Activated T-helper 2 cell treated with anti-CD3 and anti-CD28 coated beads, Interferon-gamma antibody, Interleukin-2, Interleukin-4, amounts not matched to agents 10 μg/mL and 5 μg/mL and 100 μg/mL, durations not matched to agents 14 hours and 24 hours and 36 hours (primary cell): ENCODE measurements at places on chromosomes 4 and X.

GRCh38 chr4:153156263-153156662 lies 48.0 kb upstream of the TRIM2 start:
- DNase-seq = peak; percentile 31

GRCh38 chrX:23317799-23318724 lies 16.6 kb upstream of the PTCHD1 start:
- no peak for DNase-seq

GRCh38 chr4:69689599-69689998 lies 36.6 kb upstream of the UGT2A1 start:
- no peak for DNase-seq

DNA sequence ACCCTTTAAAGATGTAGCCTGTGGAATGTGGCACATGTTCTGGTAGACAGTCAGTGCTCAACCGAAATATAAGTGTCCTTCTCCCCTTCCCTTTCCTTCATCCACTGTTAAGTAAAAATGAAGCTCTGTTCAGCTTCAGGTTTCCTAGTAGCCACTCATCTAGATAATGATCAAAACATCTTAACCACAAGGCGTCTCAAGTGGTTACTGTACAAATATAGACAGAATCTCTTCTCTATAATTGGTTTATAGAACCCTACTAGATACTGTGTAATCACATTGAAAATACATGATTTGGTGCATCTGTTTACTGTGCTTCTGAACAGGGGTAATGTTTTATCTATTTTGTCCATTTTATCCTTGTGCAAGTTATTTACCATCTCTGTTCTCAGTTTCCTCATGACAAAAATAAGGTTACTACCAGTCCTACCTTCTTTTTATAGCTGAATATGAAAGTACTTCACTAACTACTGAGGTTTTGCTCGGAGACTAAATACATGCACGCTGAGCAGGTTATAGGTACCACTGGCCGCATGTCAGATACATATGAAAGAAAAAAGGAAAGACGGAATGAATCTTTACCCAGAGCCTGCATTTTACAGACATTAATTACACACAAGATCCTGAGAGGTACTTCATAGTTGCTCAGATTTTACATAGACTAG lies 20.3 kb upstream of the SLC25A4 start:
- DNase-seq = no peak

DNA sequence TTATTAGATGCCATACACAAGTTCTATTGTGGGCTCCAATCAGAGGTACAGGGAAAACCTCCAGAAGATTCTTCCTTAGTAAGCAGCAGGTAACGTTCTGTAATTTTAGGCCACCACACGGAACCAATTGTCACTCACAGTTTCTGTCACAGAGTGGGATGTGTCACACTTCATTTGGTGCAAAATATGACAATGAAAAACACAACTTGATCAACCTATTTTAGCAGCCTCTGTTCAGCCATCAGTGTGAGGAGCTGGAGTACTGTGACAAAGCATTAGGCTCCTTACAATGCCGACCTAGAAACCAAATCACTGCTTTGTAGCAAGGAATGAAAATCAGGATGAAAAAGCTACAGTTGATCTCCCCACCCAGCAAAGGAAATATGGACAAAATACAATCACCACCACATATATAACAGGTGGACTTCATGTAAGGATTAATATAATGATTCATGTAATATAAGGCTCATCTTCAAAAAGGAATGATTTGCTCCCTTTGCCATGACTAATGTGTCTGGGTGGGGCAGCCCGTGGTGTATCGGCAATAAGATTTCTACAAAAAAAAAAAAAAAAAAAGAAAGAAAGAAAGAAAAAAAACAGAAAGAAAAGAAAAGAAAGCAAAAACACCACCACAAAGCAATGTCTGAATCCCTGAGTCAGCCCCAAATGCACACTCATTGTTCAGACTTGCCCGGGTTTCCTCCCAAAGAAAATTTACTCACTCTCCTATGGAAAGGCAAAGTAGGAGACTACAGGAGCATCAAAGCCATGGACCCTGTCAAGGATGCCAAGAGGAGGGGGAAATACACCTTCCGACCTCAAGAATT lies 36.0 kb downstream of the SLC9A7 start:
- DNase-seq = no peak

GRCh38 chr4:128061566-128062536 lies 739 bp downstream of the LARP1B start:
- peak; percentile 52 for DNase-seq

DNA sequence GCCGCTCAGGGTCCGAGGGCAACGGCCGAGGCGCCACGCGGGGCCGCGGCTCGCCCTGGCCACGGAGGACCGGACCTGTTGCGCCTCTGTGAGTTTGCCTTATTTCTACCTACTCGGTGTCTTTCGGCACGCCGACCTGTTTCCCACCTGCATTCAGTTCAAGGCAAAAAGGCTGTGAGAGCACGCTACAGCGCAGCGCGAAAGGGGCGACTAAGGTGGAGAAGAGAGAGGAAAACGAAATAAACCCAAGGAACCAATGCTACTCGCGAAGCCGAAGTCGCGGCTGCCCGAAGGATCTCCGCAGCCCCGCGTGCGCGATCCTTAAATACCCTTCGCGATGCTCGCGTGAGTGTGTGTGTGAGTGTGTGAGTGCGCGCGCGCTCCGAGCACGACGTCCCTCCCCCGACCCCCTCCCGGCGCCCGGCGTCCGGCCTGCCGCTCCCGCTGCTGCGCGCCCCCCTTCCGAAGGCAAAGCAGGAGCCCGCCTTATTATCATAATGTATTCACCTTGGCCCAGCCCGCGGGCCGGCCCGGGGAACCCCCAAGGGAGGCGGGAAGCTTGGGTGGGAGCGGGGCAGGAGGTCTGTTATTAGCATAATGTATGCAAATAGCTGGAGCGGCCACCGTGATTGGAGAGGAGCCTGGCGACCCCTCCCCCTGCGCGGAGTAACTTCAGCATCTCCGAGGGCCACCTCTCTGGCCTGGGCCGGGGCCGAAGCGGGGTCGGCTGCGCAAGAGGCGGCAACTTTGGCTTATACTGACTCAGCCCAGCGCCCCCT lies at the start of gene COL25A1:
Gene COL25A1 (minus strand): TSS at position 298 of the 779 bp plus-strand sequence.
- DNase-seq = peak; percentile 21

DNA sequence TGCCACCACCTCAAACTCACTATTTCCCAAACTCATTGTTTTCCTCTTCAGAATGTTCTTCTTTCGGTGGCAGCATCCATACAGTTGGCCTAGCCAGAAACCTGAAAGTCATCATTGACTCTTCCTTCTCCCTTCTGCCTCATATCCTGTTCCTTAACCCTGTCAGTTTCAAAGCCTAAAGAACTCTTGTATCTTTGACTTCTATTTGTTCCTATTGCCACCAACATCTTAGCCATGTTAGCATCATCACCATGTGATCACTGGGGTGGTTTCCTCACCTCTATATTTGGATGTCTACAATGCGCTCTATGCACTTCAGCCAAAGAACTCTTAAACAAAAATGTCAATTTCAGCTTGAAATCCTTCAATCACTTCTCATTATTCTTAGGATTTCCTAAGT lies 29.0 kb downstream of the DDX60L start:
- DNase-seq = no peak

GRCh38 chrX:17405225-17405969 lies 30.4 kb downstream of the NHS start:
- no peak for DNase-seq

DNA sequence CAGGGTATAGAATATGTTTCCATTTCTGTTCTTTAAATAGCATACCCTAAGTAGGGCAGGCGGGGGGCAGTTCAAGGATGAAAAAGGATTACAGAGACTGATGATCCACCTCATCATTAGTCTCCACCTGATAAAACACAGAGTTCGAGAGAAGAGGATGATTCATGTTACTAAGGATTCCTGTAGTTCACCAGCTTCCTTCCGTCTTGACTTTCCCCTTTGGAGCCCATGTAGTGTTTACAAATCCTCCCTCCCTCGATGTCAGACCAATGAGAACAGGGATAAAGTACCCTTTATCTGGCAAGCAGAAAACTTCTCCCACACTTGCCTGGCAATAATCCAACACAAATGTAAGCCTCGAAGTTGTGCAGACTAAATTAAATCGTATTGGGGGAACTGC lies 526.3 kb upstream of the FAM241A start:
- DNase-seq = no peak

GRCh38 chrX:150831863-150832262 lies 66.6 kb downstream of the CD99L2 start:
- DNase-seq = no peak

DNA sequence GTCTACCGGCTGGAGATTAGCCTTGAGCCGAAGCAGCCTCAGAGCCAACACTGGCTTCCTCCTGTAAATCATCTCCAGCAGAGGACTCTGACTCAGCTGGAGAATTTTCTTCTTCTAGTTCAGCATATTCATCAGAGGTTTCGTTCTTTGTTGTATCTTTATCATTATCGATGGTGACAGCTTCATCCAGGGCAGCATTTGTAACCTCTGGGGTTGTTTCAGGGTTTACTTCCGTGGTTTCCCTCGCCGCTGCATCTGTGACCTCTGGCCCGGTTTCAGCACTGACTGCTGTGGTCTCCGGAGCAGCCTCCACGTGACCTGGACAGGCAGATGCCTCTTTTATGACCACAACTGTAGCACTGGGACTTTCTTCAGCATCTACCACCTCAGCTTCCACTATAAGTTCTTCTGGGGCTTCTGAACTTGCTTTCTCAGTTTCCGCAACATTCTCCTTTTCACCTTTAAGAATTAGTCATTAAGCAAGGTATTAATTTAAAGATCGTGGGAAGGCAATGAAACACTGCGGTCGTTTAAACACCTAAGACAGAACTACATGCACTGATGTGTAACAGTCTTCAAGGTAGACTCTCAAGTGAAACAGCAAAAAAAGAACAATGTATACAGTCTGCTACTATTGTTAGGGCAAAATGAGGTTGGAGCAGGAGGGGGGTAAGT lies 13.3 kb downstream of the MGARP start:
- DNase-seq = peak; percentile 77

DNA sequence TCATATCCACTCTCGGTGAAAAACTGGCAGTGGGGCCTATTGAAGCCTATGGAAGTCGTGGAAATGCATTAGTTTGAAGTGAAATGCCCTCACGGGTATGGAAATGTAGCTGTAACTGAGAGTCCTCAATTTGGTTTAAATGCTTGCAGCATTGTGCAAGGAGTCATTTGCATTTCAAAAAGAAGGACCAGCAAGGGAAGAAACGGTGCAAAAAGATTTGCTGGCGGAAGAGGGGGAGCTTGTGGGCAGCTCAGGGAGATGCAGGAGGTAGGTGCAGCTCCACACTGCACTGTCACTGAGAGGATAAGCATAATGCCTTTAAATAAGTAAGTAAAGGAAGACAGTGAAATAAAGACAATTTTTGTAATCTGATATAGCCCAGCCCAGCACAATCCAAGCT lies 400.4 kb upstream of the DIPK2B start:
- no peak for DNase-seq

GRCh38 chrX:127879585-127879984 lies 172.6 kb downstream of the ACTRT1 start:
- DNase-seq = no peak

DNA sequence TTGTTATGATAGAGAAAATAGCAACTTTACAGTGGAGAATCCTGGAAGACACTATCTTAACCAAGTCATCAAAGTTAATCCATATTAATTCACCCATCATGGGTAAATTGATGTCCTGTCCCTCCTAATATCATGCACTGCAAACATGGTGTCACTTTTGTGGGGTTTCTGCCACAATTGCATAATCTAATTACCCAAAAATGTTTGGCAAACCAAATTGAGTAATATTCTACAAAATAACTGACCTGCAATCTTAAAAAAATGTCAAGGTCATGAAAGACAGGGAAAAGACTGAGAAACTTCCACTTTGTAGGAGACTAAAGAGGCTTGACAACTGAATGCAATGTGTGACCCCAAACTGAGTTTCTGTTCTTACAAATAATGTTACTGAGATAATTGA lies 37.1 kb upstream of the PLAC8 start:
- no peak for DNase-seq

DNA sequence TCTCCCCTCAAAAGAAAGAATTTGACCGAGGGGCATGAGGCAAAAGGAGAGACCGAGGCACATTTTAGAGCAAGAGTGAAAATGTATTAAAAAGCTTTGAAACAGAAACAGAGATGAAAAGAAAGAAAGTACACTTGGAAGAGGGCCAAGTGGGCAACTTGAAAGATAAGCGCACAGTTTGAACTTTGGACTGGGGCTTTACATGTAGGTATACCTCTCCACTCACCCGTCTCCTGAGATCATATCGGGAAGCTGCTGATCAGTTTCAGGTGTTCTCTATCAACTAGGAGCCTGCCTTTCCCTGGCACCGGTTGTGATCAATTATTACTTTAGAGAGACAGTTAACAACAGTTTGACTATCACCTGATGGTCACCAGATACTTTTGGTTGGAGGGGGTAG lies 2666.5 kb downstream of the ARAP2 start:
- DNase-seq = no peak

- no peak for DNase-seq
Measured at GRCh38 chr4:138757432-138757831, 258.1 kb upstream of the NOCT start.

GRCh38 chr4:71303850-71304249 lies 35.0 kb upstream of the SLC4A4 start:
- DNase-seq = no peak

- no peak for DNase-seq
Measured at GRCh38 chr4:179719766-179720450, 2277.7 kb upstream of the AGA start.

- DNase-seq = no peak
Measured at GRCh38 chrX:97158269-97158668, 274.6 kb downstream of the RPA4 start.

GRCh38 chrX:5870238-5870637 lies 358.4 kb downstream of the NLGN4X start:
- DNase-seq = no peak

DNA sequence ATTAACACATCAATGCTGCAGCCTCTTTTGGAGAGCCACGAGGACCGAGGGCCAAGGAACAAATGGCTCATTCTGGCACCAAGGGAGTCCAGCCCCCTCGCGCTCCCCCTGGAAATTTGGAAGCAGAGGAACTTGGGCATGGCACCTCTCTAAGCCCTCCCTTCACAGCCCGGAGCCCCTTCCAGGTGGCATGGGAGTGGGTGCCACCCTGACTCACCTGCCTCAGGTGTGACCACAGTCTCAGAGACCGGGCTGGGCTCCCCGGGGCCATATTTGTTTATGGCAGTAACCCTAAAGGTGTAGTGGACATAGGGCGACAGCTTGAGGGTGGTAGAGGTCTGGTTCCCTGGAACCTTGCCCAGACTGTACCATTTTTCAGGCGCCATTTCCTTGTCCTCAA lies 18.8 kb downstream of the L1CAM start:
- DNase-seq = no peak

DNA sequence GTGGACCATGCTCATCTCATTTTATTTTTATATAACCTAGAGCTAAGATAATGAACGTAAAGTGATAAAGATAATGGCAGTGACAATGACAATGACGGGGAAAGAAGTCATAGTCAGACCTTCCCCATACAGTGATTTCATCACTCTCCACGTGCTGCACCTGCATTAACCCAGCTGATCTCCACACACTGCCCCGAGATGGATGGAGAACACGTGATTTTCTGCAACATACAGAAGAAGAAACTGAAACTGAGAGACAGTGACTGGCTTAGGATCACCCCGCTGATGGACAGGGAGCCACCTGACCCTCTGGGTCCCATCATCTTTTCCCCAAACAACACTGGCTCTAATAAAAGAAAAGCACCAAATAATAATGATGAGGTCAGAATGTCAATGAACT lies 22.0 kb downstream of the EVC2 start:
- DNase-seq = no peak
